ENCODE measurements at places on chromosomes 2 and 18. TPM values are rescaled to one million over a fixed set of nuclear protein-coding genes. Genes with fewer than 3 reads are reported as not detected.

GRCh38 chr2:107591561-107592279 lies 235.0 kb upstream of the RGPD4 start:
- DNase-seq: no peak

- DNase-seq: no peak
Measured at GRCh38 chr2:157444641-157445040, 752 bp upstream of the CYTIP start.

DNA sequence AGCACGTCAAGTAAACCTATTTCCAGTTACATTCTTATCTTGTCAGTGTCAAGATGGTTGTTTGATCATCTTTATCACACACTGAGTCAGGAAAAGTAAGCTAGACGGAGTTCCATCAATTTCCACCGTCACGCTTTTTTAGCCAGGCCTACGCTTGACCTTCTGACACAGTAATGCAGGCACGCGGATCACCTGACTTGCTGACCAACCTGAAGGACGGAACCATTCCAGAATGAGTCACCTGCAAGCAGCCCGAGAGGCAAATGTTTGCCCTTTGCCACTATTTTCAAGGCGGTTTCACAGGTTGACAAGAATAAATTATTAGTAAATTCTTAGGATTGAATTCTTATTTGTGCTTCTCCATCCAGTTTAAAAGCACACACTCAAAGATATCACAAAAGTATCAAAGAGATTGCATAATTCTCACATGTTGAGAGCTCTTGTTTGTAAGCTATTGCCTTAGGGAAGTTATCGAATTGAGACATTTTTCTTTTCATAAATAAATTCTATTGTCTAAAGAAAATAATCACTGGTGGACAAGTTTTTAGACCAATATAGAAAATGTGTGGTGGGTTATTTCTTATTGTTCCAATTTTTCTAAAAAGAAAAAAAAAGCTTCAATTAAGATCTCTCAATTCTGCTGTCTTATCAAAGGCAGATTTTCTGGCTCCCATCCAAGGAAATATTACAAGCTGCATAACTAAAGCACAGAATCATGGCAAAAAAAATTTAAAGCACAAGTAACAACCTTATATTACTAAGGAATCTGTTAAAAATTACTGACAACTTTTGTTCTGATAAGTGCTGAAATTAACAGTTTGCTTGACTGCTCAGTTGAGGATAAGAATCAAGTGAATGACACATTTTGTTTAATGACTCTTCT lies 31.9 kb downstream of the UXS1 start:
- peak; percentile 38 for DNase-seq

DNA sequence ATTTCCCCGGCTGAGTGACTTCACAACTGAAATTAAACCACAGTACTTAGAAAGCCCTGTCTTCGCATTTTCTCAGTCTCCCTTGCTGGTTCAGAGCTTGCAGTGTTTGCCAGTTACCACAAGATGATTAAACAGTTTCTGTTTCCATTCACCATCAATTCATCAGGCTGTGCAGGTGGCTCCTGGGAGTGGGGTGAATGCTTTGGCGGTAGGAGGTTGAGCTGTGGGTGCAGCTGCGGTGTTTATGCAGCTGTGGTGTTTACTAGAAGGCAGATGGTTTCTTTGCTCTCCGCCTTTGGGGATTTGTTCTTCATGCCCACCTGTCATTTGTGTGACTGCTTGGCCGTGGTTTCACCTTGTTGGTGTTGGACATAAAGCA lies 16.1 kb downstream of the ACOXL start:
- peak; percentile 42 for DNase-seq

DNA sequence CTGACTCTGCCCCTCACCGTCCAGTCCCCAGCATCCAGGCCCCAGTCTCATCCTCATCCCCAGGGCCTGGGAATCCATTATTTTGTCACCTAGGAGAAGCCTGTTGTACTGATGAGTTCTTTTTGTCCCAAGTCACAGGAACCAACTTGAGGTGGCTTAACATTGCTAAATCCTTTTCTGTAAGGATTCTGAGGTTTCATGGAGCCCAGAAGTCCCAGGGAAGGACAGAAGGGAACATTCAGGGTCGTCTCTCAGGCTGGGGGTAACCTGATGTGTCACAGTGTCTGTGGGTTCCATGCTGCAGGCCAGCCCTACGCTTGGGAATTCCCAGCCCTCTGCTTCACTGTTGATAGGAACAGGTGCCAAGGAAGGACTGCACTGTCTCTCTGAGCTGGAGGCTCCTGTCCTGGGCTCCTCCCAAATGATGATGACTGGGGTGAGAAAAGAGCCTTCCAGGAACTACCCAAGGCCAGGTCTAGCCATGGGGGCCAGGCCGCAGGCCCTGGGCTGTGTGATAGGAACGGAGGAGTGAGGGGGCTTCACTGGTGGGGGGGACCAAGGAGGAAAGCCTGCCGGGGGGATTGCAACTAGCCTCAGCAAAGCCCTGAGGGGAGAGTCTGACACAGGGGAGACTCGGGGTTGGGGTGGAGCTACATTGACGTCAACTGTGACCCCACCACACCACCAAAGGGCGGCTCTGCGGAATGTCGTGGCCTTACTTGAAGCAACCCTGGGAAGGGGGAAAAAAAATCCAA lies 145.7 kb downstream of the SMAD7 start:
- DNase-seq: peak; percentile 11

DNA sequence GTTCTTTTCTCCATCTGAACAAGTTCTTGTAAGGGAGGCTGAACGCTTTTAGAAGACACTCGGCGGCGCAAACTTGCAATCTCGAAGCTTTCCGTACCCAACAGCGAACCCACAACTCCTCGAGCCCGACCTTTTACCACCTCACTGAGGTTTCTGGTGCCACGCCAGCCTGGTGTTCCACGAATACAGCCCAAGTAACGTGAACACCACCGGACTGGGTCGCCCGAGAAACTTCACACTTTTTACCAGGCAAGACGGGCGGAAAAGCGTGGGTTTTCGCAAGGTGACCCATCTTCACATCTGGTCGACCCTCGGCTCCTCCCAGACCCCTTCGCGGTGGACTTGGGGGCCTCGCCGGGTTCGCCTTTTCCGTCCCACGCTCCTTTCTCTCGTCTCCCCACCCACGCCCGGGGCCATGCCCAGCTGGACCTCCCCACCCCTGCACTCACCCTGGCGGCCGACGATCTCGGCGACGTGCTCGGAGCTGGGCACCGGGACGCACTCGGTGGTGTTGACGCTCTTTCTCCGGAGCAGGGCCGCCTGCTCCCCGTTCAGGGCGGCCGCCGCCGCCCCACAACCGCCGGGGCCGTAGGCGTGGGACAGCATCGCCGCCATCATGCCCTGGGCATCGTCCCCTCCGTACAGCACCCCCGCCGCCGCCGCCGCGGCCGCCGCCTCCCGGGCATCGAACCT lies 1.2 kb downstream of the MEX3C start:
- DNase-seq: peak; percentile 67

- no peak for DNase-seq
Measured at GRCh38 chr2:56184500-56185011, 766 bp downstream of the CCDC85A start.

DNA sequence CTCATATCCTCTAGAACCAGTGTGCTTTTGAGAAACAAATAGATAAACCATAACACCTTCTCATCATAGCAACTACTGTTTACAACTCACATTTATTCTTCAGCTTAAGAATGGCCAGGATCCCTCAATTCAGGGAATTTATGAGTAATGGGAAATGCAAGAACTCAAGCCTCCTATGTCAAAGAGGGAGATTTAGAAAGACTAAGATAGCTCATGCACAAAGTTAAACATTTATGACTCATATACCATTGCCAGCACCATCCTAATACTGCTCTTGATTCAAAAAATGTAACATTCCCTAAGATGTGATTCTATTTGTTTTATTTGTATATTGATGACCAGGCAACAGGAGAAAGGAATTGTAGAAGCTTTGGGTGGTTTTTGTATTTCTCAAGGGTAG lies 172.8 kb downstream of the CYP26B1 start:
- no peak for DNase-seq

GRCh38 chr2:109527846-109528705 lies 85.7 kb downstream of the SEPTIN10 start:
- no peak for DNase-seq

GRCh38 chr2:62947403-62947802 lies 103.2 kb upstream of the OTX1 start:
- DNase-seq: no peak

DNA sequence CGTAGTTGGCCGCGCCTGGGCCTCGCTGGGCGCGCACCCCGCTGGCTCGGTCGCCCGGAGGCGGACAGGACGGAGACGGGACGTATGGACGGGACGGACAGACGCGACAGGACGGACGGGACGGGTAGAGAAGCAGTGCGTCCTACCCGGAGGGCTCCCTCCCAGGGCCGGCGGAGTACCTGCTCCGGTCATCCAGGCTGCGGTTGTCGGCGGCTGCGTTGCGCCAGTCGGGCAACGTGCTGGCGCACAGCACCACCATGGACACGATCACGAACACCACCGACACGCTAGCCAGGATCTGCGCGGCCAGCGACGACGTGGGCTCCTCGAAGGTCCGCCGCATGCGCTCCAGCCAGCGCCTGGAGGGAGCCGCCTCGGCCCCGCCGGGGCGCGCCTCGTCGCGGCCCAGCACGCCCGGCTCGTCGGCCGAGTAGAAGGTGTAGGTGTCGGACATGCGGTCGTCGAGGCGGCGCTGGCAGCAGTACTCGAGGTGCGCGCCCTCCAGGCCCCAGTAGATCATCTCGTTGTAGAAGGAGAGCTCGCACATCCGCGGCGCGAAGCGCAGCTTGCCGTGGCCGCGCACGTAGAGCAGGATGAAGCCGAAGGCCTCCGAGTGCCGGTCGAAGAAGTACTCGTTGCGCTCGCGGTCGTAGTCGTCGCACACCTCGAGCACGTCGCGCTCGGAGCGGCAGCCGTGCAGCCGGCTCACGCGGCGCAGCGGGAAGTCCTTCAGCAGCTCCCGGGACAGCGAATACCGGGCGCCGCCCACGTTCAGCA lies 903 bp downstream of the KCNG3 start:
- DNase-seq: peak; percentile 78

GRCh38 chr2:67650291-67651133 lies 253.4 kb downstream of the ETAA1 start:
- DNase-seq: peak; percentile 95

DNA sequence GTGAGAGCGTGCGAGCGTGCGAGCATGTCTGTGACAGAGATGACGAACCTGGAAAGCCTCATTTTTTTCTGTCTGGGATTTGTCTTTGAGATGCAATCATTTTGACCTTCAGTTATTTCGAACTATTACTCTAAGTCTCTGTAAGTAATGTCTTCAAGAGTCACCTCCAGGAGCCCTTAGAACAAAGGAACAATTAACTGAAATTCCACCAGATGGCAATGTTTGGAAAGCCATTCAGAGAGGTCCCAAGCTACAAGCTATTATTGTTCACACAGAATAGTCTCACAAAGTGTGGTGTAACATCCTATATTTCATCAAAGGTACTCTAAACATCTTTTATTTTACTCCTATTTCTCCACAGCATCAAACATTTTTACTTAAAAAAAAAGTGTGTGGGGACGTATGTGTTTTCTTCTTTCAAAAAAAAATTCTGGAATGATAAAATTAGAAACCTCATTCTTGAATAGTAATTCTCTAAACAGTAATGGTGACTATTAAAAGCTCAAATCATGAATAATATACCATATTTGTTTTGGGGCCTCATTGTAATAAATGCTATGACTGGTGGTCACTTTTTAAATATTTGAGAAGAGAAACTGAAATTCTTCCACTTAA lies 35.1 kb upstream of the MAPRE2 start:
- peak; percentile 87 for DNase-seq

DNA sequence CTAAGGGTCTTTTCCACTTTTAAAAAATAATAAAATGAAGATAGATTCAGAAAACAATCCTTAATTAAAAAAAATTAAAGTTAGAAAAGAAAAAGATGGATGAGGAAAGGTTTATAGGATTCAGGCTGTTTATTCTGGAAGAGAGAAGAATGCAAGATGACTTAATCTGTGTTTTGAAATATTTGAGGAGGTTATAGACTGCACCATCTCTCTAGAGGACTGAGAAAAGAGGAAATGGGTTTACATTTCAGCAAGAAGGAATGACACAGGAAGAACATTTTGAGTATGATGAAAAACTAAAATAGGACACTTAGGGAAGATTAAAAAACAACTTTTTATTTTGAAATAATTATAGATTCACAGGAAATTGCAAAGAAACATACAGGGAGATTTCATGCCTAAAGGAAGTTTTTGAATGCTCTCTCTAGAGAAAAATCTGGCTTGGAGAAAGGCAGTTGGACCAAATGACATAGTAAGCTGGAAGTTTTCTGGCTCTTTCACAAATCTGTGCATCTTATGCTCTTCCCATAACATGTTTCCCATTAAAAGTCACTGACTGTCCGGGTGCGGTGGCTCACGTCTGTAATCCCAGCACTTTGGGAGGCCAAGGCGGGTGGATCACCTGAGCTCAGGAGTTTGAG lies 75.0 kb downstream of the CERS6 start:
- DNase-seq: no peak

The SLC30A3 gene
- not detected for total RNA-seq

The CROCC2 gene
- not detected for total RNA-seq

The TNFAIP6 gene
- 9.9 TPM for total RNA-seq

The CHCHD5 gene
- total RNA-seq: 28.0 TPM

The SEPTIN2 gene
- 603 TPM for total RNA-seq

The UNC80 gene
- not detected for total RNA-seq
